NCI-H2029 (cell line): ENCODE measurements at places on chromosomes 3 and 15.
A peak's percentile ranks its signal among the peaks of the same experiment; 100 is the strongest.

DNA sequence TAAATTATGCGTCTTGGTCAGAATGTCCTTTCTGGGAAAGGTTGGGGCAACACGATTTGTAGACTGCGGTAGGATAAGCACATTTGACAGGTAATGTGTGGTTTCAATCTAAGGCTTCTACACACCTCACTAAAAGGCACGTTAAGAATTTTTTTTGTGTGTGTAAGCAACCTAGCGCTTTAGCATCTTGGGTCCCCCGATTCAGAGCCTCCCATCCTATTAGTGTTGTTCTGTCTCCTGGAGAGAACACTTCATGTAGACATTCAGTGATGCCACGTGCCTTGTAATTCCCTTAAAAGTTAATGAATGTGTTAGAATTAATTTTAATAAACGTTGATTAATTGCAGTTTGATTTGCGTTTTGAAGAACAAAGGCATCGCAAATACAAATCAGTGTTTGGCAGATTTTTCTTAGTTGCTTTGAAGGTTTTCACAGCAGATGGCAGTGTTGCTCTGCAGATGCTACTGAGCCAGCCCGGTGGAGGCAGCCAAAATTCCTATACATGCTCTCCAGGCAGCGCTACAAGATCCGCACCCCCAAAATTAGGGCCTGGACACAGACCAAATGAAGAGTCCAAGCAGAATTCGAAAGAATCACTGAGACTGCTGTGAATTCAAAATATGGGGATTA lies 63.5 kb downstream of the OTOL1 start:
- peak; percentile 2 for DNase-seq

GRCh38 chr15:38671675-38672254 lies 107.2 kb upstream of the RASGRP1 start:
- no peak for DNase-seq

DNA sequence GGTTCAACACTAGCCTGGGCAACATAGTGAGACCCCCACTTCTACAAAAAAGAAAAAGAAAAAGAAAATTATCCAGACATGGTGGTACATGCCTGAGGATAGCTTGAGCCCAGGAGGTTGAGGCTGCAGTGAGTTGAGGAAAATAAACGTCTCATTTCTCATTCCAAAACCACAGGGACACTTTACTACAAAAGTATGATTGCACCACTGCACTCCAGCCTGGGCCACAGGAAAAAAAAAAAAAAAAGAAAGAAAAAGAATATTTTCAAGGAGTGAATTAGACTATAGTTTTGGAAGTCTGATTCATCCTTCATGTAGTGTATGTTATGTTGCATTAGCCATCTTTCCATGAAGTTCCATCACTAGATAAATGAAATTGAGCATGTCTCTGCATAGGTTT lies 149.5 kb upstream of the THBS1 start:
- DNase-seq: no peak

- DNase-seq: no peak
These were observed 790 bp downstream of the PARP14 start for GRCh38 chr3:122681284-122681973.

- DNase-seq: no peak
These were observed 458.8 kb upstream of the SEMA6D start for GRCh38 chr15:47258521-47258920.

- no peak for DNase-seq
These were observed 65.4 kb upstream of the DLG1 start for GRCh38 chr3:197363553-197364409.
